AG04450 (cell line): ENCODE measurements at places on chromosomes 4 and X.

GRCh38 chr4:6464842-6465588 lies 7.4 kb downstream of the PPP2R2C start:
- DNase-seq: no peak

DNA sequence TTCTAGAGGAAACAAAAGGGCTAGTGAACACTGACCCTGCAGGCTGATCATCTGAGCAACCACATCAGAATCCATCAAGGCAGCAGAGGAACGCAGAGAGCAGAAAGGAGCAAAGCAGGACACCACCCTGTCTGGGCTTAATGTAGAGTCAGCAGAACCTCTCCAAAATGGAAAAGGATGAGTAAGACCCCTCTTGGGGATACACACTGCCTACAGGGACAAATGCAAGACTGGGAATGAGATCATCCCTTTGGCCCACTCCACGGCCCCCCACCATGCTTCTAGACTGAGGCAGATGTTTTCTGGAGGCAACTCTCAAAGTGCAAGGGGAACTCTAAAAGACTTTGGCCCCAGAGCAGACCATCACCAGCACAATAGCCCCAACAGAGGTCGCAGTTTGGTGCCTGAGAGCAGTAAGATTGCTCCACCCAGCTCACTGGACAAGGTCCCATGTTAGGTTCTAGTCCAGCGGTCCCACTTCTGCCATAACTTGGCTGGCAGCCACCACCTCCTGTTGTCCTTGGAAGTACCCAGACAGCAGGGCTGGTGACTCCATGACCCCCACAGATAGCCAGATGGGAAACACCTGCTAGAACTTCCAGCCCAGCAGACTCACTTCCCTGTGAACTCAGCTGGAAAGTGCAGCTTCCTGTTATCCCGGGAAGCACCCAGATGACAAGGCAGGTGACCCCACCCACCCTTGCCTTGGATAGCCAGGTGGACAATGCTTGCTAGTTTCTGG lies 372.7 kb downstream of the INPP4B start:
- no peak for DNase-seq

- no peak for DNase-seq
Observed at GRCh38 chr4:111678479-111678878, 466.8 kb upstream of the FAM241A start.

DNA sequence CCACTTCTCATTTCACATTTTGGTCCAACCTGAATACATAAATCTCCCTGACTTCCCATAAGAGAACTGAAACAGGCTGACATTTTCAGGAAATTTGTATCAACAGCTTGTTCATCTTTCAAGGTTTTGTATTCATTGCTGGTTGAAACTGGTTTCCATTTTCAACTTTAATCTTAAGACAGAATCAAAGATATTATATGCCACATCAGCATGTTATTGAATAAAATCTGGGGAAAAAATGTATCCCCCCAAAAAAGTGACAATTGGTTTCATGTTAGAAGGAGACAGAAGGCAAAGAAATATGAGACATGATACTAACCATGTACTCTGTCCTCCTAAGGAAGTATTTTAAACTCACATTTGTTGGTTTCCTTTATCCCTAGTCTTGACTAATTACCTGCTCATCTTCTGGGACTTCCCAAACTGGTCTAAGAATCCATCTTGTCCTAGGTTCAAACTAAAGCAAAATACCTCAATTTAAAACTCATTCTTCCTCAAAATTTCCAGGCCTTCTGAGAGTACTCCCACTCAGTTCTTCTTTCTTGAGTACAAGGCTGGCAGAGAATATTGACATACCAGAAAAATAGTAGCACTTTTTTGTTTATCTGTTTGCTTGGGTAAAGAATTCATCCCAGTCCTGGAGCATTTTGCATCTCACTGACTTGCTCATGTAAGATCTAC lies 3.1 kb upstream of the ANTXR2 start:
- no peak for DNase-seq

- DNase-seq: no peak
Observed at GRCh38 chrX:98548519-98548918, 1664.8 kb downstream of the RPA4 start.

DNA sequence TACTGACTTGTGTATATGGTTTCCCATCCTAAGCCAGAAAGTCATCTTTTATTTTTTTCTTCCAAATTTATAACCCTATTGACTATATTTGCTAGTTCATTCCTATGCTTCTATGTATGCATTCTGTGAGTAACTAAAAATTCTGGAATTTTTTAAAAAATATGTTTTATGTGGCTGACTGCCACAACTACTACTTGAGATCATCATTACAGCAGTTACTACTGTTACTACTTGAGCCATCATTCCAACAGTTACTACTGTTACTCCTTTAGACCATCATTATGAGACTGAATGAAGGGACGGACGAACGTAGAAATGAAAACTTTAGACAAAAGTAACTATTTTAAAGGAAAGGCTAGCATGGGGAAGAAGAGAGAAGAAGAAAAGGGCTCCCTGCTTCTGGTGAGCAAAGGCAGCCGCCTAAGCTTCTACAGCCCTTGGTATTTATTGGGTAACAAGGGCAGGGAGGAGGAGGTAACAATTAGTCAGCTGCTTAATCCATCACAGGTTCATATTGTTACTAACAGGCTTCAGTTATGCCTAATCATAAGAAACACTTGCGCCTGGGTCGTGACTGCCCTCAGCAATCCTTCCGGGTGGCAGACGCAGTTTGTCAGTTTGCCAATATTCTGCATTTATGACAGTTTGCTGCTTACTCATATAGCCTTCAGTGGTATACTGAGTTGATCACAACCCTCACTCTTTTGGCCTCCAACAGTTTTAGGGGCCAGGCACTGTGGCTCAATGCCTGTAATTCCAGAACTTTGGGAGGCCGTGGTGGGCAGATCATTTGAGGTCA lies 80.4 kb downstream of the PDLIM5 start:
- no peak for DNase-seq

DNA sequence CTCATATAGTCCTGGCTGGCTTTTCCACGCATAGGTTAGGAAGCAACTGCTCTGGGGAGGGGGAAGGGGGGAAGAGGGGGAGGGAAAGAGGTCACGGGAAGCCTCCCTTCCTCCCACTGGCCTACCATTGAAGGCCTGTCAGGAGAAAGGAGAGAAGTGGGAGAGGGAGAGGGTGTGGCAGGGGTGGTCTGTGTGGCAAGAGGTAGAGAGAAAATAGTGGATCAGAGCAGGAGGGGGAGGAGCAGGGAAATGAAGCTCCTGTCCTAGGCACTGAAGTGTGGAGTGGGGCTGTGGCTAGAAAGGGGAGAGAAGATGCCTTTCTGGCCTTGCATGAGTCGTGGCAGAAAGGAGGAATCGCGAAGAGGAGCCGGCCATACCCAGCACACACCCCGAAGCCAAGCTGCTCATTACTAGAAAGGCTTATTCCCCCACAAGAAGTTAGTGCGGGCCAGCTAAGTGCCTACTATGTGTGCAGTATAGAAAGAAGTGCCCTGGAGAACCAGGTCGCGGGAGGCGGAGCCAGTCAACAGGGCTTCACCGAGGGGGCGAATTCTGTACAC lies 1.1 kb upstream of the TMEM164 start:
- DNase-seq: no peak
